Islet precursor cell (in vitro differentiated cells): ENCODE measurements at places on chromosomes 16 and 17.
A peak's percentile ranks its signal among the peaks of the same experiment; 100 is the strongest.

DNA sequence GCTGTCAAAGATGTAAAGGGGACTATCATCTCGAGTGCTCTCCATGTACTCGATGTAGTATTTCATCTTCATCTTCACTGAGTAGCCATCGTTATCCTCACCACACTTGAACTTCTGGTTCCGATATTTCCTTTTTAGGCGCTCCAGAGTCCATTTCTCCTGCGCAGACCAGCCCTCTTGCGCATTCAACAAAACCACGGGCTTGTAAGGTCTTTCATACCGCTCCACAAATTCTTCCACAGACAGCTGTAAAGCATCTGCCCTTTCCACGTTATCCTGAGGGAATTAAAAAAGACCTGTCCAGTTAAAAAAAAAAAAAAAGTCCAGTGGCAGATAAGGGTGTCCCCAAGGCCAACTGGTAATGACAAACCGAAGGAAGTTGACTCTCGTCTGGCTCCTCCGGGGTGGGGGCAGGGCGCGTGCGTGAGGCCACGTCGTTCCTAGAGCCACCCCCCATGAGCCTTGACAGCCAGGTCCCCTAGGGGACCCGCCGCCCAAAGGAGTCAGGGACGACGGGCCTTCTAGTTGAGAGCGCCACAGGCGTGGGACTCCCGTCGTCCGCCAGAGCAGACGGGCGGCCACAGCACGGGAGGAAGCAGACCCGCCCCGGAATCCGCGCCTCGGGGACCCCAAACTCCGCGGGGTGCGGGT, 701 bp downstream of the JMJD6 start:
- DNase-seq = peak; percentile 76

DNA sequence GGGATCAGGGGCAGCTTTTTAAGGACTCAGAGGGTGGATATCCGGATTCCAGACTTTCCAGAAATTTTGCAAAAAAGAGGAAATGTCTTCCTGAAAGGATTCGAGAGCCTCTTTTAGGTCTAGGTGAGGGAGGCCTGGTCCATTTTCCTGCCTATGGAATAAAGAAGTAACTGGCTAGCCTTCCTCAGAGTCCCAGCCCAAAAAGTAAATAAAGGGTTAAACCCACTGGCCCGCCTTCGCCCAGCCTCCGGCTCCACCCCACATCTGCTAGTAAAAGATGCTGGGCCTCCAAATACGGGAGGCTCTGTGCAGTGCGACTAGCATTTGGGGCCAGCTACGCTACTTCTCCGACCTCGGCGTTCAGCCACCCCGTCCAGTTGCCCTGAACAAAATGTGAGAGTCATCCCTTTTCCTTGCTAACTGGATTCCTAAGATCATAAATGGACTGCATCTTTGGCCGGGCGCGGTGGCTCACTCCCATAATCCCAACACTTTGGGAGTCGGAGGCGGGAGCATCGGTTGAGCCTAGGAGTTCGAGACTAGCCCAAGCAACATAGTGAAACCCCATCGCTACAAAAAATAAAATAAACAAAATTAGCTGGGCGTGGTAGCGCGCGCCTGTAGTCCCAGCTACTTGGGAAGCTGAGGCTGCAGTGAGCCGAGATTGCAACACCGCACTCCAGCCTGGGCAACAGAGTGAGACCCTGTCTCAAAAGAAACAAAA, 824 bp upstream of the MPP2 start:
- peak; percentile 89 for DNase-seq

GRCh38 chr16:38941-39892, 14.2 kb downstream of the POLR3K start:
- peak; percentile 53 for DNase-seq

DNA sequence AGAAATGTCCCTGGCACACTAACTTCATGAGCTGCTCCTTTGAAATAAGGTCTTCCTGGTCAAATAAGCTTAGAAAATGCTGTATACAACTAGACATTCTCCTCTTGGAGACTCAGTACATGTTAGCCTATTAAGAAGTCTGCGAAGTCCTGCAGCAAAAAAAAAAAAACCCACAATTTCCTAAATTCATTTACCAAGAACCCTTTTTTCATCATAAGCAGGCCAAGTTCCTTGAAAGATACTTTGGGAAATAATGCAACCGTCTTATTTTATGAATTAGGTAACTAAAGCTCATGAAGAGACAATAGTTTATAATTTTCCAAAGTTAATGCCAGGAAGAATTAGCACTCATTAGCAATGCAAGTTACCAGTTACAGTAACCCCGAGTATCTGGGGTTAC, 49.0 kb upstream of the HAS3 start:
- no peak for DNase-seq

- no peak for DNase-seq
Observed at GRCh38 chr17:17805575-17805974, 31.2 kb downstream of the SREBF1 start.

DNA sequence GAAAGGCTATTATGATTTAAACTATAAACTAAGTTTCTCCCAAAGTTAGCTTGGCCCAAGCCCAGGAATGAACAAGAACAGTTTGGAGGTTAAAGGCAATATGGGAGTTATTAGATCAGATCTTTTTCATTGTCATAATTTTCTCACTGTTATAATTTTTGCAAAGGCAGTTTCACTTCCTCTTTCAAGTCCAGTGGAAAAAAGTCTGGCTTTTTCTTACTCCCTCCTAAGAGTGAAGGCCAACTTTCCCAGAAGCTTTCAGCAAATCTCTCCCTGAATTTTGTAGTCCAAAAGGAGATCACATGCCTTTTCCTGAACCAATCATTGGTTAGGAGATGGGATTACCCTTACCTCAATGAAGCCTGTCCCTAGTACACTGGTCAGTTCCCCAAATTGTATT, 9.1 kb upstream of the BLMH start:
- no peak for DNase-seq

DNA sequence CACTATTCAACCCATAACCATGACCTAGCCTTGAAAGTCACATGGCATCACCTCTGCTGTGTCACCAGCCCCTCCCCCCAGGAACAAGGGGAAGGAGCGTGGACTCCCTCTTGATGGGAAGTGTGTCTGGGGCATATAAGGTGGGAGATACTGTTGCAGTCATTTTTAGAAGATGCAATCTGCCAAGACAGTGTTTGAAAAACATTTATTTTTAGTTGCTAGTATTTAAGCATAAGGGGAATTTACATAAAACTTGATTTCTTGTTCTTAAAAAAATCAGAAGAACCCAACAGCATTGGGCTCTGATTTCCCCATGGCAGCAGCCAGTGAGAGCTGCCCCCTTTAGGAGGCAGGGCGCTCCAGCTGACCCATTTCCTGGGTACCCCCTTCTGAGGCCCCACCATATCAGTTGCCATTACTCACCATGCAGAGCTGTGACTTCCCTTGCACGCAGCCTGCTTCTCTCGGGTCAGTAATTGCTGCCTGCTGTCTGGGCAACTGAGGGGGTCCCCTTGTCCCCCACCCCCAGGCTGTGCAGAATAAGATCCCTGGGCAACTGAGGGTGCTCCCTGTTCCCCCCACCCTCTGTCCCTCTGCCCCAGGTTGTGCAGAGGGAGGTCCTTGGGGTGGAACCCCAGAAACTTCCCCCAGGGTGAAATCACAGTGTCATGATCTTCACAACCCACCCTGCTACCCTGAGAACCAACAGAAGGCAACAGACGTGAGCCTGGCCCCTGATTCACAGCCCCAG, 11.8 kb upstream of the CDC42EP4 start:
- DNase-seq = no peak

GRCh38 chr17:41116297-41116696, 1.9 kb downstream of the KRTAP4-11 start:
- no peak for DNase-seq

- no peak for DNase-seq
Observed at GRCh38 chr16:67552476-67552875, 9.8 kb upstream of the CTCF start.

GRCh38 chr16:17168181-17168580, 302.6 kb downstream of the XYLT1 start:
- no peak for DNase-seq

- no peak for DNase-seq
Observed at GRCh38 chr16:57504001-57504400, 17.7 kb upstream of the DOK4 start.

GRCh38 chr17:3896108-3896967, 3.5 kb upstream of the CAMKK1 start:
- DNase-seq = no peak

GRCh38 chr17:44367231-44367979, 3.8 kb upstream of the FAM171A2 start:
- DNase-seq = no peak

DNA sequence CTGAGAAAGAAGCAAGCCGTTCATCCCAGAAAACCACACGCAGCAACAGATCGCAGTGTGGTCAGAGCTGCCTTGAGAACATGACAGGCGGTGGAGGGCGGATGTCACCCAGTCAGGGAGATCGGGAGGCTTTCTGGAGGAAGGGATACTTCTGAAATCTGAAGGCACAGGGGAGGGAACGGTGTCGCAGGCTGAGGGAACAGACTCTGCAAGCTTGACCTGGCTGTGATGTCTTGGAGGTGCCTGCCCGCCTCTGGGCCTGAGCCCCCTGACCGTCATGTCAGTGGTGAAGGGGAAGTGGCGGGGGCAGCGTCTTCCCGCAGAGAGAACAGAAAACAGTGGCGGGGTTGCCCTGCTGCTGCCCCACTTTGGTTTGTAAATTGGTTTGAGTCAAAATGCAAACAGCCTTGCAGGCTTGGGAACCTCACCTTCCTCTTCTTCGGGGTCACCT, 8.1 kb upstream of the ATP2A3 start:
- peak; percentile 55 for DNase-seq

- peak; percentile 90 for DNase-seq
Observed at GRCh38 chr17:4969047-4969550, 1.5 kb upstream of the SPAG7 start.

GRCh38 chr17:36879624-36880131, 57.6 kb upstream of the LHX1 start:
- no peak for DNase-seq

GRCh38 chr16:84844559-84845495, 25.0 kb downstream of the CRISPLD2 start:
- no peak for DNase-seq

DNA sequence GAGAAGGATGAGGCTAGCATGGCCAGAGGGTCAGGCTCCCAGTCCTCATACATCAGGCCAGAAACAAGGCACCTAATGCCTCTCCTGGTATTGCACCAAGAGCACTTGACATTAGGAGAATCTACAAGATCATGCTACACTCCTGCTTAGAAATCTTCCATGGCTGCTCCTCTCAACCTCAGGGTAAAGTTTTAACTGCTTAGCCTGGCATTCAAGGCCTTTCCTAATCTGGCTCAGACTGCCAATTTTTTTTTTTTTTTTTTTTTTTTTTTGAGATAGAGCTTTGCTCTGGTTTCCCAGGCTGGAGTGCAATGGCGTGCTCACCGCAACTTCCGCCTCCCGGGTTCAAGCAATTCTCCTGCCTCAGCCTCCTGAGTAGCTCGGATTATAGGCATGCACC, 8.2 kb downstream of the PIP4K2B start:
- no peak for DNase-seq

DNA sequence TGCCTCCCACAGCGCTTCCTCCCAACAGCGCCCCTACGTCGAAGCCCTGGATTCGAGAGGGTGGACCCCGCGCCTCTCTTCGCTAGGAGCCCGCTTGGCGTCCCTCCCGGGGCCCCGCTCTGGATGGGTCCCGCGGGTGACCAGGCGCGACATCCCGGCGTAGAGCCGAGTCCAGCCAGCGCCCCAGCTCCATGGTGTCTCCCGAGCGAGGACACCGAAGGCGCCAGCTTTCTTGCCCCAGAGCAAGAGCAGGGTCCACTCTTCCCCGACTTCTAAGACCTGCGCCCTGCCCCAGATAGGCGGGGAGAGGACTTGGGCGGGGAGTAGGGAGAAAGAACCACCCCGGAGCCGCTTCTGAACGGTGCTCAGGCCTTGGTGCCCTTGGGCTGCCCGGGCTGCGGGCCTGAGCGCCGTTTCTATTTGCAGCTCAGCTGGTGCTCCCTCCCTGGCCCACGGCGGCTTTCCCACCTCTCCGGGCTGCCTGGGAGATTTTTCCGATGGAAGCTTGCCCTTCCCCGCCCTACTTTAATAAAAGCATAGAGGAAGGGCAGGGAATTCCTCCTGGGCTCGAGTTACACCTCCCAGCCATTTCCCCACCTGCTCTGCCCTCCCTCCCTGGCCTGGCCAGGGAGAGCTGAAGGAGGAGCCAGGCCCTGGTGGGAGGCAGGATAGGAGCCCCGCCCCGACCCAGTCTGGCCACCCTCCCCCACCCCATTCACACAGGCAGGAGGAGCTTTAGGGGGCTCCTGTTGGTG, 1.8 kb downstream of the MMP15 start:
- DNase-seq = peak; percentile 84

- DNase-seq = no peak
Observed at GRCh38 chr17:48440669-48441068, 10.7 kb upstream of the SKAP1 start.

GRCh38 chr17:66494023-66494803, 191.8 kb downstream of the PRKCA start:
- peak; percentile 77 for DNase-seq

- DNase-seq = no peak
Observed at GRCh38 chr17:14011740-14012405, 57.4 kb upstream of the COX10 start.
